ENCODE measurements at places on chromosomes 13 and 19.
A peak's percentile ranks its signal among the peaks of the same experiment; 100 is the strongest.

GRCh38 chr19:49489601-49490167 lies 2.3 kb downstream of the RPL13A start:
- DNase-seq: no peak

DNA sequence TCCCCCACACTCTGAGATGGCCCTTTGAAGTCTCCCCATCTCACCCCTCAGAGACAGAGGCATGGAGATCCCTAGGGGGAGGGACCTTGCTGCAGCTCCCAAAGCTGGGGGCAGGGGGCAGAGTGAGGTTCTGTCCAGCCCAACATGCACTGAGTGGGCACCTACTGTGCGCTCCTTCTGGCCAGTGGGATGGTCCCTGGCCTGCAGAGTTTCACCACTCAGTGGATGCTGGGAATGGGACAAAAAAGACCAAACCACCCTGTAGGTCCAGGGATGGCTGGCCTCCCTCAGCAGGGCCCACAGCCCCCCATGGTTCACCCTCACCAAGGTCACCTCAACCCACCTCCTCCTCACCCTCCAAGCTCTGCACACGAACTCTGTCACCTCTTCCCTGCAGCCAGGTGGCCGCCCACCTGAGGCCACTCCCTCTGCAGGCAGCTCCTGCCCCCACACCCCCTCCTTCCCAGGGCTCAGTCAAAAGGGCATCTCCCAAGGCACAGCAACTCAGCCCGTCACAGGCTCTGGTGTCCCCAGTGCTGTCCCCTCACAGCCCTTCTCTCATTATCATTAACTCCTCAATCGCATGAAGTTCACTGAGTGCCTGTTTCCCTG lies 16.1 kb downstream of the CEACAM21 start:
- no peak for DNase-seq

DNA sequence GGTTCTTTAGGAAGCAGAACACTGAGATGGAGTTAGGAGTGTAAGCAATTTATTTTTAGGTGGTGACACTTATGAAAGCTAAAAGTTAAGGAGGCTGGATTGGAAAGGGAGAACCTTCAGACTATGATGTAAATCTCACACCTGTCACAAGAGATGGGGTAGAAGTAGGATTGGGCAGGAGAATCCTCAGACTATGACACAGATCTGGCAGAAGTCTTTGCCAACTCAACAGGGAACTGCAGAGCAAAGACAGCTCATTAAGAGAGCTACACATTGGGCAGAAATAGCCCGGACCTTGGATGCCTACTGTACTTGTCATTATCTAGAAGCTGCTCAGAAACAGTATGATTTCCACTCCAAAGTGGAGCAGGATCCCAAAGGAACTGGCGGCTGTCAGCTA lies 134.4 kb downstream of the DNAJC15 start:
- DNase-seq: no peak

- DNase-seq: no peak
Observed at GRCh38 chr19:35723671-35724070, 5.9 kb downstream of the KMT2B start.

DNA sequence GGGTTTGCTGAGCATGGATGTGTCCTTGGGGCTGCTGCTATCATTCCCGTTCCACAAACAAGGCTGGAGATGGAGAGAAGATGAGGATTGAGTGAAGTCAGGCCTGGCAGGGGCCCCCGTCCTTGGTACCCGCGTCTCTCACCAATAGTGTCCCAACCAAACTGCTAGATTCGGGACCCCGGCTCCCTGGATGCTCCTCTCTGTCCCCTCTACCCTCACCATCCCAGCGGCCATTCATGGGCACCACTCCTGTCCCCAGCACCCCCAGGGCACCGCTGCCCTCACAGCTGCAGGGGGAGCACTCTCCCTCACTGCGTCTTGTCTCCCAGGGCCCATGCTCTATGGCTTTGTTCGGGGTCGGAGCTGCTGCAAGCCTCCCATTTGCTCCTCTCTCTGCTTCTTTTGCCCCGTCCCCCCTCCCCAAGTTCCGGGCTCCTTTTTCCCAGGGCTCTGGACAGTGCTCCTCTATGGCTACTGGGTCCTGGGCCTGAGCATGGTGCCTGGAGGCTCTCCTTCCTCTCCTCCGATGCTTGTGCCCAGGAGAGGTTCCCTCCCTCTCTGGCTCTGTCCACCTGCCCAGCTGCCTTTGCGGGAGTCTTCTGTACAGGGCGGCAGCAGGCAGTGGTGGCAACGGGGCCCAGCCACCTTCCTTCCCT lies 219.5 kb downstream of the TEX29 start:
- no peak for DNase-seq

- no peak for DNase-seq
Observed at GRCh38 chr19:13150931-13151604, 857 bp downstream of the IER2 start.

- no peak for DNase-seq
Observed at GRCh38 chr13:97287047-97287383, 64.9 kb downstream of the MBNL2 start.

DNA sequence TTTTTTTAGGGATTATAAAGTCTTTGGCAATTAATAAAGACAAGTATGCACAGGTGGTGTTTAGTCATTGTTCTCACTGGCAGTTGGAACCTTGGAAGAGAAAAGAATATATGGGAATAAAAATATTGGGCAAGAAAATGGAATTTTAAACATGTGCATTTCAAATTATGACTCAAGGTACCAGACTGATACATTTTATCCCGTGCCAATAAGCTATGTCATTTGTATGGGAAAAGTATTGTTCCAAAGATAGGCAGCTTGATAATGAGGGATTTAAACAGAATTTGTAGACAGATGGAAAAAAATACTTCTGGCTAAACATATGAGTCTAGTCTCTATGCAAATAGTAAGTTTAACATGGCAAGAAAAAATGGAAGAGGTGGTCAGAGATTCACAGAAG lies 169.5 kb upstream of the UFM1 start:
- no peak for DNase-seq

DNA sequence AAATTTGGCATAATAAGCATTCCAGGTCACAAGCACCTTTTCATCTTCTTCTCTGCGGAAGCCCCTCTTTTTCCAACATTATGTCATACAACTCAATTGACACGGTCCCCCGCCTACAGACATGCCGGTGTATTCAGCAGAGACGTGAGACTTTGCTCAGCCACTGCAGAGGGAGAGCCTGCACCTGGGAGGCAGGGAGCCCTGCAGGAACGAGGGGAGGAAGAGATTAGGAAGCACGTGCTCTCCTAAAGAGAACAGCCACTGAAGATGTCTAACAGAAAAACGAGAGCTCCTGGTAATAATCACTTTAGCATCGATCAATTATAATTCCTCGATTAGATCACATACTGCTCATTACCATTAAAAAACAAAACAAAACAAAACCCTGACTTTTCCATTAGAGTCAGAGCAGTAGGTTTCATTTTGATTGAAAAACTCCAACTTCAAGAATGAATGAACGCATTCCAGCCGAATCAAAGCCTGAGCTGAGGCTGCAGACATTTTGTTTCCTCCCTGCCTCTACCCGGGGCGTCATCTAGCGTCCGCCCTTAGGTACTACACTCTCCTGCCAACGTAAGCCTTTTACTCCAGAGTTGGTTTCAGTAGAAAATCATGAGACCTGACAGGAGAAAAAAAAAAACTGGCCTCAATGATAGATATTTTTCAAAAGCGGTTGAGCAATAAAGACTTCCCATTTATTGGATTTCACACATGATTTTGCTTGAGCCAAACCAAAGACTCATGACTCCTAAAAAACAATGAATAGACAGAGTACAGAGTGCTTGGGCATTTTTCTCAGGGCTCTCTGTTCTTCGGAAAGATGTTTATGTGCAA lies 194.5 kb downstream of the KATNAL1 start:
- DNase-seq: peak; percentile 60

DNA sequence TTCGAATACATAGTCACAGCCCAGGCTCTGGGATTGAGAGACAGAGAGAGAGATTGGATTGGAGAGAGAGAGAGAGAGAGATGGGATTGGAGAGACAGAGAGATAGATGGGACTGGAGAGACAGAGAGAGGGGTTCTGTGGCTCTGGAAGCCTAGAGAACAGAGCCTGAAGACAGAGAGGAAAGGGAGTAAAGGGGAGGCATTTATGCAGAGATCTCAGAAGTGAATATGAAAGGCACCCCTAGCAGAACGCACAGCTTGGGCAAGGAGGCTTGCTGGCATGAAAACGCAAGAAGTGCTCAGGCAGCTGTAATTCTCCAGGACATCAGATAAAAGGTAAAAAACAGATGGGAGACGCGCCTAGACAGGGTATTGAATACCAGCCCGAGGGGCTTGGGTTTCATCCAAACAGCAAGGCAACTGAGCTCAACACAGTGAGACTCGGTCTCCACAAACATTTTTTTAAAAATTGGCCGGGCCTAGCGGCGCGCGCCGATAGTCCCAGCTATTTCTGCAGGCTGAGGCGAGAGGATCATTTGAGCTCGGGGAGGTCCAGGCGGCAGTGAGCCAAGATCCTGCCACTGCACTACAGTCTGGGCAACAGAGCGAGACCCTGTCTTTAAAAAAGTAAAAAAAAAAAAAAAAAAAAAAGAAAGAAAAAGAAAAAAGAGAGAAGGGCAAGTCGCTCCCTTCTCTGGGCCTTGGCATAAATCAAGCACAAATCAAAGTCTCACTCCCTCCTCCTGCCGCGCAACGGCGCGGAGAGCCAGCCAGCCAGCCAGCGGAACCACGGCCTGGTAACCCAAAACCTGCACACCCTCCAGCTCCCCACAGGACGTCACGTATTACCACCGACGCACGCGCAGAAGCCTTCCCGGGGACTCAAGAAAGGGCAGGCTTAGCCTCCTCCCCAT lies 774 bp upstream of the PPP2R1A start:
- DNase-seq: no peak

- DNase-seq: no peak
Observed at GRCh38 chr19:43525836-43526771, 897 bp downstream of the ETHE1 start.

GRCh38 chr13:45364876-45365557 lies 24.0 kb upstream of the TPT1 start:
- no peak for DNase-seq

DNA sequence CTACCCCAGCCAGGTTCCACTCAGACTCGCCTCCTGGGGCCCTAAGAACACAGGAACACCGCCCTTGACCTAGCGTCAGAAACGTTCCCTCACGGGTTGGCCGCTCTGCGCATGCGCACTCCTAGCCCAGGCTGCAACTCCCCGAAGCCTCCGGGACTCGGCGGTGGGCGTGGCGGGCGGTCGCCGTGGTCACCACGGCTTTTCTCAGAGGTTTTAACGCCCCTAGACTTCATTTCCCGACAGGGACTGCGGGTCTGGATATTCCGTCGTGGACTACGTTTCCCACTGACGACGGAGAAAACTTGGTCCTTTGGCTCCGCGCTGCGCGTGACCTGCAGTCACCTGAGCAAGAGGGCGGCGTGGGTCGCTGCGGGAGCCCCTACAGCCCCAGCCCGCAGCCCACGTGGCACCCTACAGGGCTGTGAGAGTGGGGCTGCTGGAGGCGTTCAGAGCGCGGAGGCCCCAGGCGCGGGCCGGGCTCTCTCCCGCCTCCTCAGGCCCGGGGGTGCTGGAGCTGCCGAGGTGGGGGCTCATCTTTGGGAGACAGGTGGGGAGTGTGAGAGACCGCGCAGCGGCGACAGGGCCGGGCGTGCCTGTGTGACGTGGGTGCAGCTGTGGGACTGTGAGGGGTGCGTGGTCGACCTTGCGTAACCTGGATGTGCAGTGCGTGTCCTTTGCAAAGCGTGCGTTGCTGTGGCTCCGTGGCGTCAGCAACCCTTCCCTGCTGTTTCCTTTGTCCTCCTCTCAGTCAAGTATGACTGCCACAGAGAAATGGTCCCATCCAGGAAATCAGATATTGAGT lies 38.0 kb upstream of the ZNF573 start:
- no peak for DNase-seq

DNA sequence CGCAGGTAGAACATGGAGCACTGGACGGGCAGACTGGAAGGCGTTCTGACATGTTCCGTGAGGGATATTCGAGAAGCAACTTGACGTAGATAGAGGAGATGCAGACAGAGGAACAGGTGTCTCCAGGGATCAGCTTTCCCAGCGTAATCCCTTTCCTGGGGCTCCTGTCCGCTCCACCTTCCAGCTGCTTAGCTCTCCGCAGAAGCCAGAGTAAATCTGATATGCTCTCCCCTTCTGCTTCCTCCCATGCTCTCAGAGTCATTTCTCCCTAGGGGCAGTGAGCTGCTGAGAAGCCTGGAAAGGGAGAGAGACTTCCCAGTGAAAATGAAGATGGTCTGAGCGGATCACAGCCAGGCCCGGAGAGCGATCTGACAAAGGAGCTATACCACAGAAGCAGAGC lies 23.0 kb upstream of the OLFM4 start:
- DNase-seq: no peak

DNA sequence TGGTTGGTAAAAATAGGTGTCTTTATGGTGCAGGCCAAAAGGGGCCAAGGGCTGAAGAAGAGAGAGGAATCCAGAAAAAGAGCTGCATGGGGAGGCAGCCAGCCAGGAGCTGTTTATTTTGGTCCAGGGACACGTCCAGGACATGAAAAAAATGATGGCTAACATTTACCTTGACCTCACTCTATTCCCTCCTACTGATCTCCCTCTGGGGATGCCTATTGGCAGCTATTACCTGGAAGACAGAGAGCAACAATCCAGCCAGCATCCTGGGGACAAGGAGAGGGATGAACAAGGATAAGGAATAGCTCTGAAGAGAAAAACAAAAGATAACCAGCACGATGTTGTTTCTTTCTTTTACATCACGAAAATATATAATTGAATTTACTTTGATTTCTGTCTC lies 1599.6 kb downstream of the SLITRK5 start:
- no peak for DNase-seq

DNA sequence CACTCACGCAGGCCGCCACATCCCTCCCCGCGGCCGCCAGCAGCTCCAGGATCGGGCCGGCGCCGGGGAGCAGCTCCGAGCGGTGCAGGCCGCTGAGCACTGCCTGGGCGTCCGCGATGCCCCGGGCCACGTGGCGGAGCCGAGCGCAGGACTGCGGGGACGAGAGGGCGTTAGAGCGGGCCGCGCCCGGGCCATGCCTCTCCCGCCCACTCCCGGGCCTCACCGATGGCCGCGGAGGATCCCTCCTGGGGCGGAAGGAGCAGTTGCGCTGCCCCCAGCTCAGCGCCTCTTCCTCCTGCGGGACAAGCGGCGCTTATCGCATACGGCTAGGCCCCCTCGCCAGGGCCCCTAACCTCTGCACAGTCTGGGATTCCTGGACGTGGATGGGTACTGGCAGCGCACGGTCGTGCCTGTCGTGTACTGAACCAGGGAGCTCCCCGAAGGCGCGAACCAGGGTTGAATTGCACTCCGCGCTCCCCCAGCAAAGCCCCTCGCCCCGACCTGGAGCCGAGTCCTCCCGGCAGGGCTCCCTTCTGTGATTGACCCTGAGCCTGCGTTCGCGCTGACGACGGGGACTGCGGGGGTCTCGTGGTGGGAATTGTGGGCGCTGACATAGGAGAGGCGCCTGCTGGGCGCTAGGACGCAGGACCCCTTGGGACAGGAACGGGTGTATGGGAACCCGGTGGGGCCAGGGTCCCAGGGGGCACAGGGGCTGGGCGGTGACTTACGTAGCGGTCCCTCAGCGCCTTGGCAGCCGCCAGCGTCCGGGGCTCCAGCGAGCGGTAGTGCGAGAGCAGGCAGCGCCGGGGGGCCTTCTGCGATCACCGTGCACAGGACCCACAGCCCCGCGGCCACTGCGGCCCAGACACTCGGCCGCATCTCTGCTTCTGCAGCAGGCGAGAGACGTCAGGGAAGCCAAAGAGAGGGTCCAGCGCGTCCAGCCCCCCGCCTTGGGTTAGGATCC lies 673 bp downstream of the IFNL4 start:
- DNase-seq: no peak

- no peak for DNase-seq
Observed at GRCh38 chr13:94598281-94598680, 2.3 kb upstream of the TGDS start.

Measured in stimulated activated CD8-positive, alpha-beta memory T cell treated with anti-CD3 and anti-CD28 coated beads, Interleukin-15, amount 100 ng/mL, for 48 hours (primary cell).